ENCODE measurements at places on chromosomes 6 and 20.
A peak's percentile ranks its signal among the peaks of the same experiment; 100 is the strongest.

GRCh38 chr6:49522710-49523593 is 23.2 kb downstream of the GLYATL3 start:
- DNase-seq: peak; percentile 72

DNA sequence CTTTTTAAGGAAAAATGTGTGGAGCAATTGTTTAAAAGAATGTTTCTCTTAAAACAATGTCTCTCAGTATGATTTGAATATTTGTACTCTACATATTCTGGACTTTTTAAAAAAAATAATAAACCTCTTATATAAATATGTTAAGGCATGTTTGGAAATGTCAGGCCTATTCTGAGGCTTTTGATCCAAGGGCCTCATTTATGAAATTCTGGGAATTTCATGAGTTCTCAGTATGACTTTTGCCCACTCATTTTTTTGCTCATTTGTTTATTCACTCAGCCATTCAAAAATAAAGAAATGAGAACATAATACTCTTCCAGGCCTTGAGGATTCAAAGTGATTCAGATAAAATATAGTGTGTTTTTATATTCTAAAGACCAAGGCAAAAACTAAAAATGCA is 60.4 kb downstream of the DOK5 start:
- no peak for DNase-seq

- DNase-seq: no peak
These were observed 252.0 kb upstream of the JAG1 start for GRCh38 chr20:10925767-10926166.

GRCh38 chr6:2798586-2799134 is 33.5 kb downstream of the WRNIP1 start:
- no peak for DNase-seq

DNA sequence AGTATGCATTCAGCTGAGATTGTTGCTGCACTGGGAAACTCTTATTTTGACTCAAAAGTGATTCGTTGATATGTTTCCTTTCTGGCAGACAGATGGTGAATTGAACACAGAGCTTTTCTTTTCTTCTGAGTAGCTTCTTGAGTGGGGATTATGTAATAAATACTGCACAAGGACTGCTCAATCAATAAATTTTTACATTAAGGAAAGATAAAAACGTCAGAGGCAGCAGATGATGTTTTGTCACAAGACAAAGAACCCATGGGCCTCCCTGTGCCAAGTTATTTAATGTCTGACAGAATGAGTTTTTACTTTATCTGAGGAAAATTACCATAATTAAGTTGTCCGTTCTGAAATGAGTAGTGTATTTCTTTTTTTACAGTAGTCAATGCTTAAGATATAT is 460.3 kb downstream of the UTRN start:
- no peak for DNase-seq

- no peak for DNase-seq
These were observed 200.6 kb downstream of the GMPR start for GRCh38 chr6:16438718-16439591.

DNA sequence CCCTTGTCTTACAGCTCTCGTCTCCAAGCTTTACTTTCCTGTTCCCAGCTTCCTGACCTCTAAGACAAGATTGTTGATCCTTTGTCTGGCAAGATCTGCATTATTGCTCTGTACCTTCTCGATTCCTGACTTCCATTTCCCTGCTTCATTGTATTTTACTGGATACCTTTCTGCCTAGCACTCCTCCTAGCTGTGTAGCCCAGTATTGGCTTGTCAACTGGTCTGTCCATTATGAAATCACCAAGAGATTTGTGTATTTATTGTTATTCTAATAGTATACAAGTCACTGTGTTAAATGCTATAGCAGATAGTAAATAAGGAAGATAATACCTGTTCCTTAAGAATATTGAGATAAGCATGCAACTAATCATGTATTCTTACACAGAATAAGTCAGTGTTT is 305.4 kb downstream of the CDKAL1 start:
- DNase-seq: no peak

DNA sequence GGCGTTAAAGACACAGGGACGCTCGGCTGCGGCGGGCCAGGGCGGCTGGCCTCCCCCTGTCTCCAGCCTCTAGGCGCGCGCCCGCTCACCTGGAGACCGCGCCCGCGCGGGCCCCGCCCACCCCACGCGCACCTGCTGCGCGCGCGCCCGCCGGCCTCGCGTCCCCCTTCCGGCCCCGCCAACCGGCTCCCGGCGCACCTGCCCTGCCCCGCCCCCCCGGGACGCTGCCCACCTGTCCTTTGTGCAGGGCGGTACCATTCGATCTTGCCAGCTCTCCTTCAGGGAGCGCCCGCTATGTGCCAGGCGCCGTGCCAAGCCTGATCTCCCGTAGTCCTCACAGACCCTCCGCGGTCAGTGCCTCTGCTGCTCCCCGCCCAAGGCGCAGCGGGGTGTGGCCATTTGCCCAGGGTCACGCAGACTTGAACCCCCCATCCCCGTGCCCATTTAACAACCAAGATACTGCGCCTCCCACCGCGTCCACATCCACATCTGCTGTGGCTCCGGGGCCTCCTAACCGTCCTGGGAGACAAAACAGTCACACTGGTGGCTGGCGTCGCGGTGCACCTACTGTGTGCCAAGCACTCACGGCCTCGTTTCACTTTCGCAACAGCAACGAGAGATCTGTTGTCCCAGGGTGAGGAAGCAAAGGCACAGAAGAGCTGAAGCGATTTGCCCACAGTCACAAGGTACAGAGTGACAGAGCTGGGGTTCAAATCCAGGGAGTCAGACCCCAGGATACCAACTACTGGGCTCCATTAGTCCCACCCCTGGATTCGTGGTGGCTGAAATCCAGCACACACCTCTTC is 48.1 kb downstream of the NOL4L start:
- DNase-seq: no peak

GRCh38 chr20:38536310-38536709 is 44.7 kb upstream of the ADIG start:
- DNase-seq: no peak

All from LNCaP clone FGC (cell line).